ENCODE measurements at places on chromosomes 1 and 21. TPM values are rescaled to one million over a fixed set of nuclear protein-coding genes. Genes with fewer than 3 reads are reported as not detected.

NUP210L gene
- not detected for total RNA-seq

DNA sequence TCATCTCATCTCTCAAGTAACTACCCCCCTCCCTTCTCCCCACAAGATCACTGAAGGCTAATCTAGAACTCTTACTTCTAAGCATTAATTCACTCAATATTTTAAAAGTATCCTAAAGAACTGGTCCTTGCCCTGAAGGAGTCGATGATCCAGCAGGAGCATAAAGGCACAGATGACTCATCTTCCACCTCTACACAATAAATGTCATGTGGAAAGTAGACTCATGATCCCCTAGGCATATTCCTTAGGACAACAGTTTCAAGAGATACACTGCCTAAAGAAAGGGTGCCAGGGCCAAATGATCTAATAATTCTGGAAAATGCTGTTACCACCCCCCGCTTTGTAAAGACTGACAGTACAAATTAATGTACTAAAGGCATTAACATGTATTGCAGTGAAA lies 85.8 kb upstream of the DIRAS3 start:
- H3K4me3 ChIP-seq, result no peak overlapping the region
- H3K27me3 ChIP-seq, result no peaks in the 10 kb centered on the region
- no peak for DNase-seq
- 0 out of 2 replicates have a peak, but pooled peaks cover 3% of the 10 kb centered on the region for H3K4me1 ChIP-seq
- H3K36me3 ChIP-seq, result no peaks in the 10 kb centered on the region

- H3K27me3 ChIP-seq, result no peaks in the 10 kb centered on the region
- no peaks in the 10 kb centered on the region for H3K4me1 ChIP-seq
- H3K27ac ChIP-seq, result no peak overlapping the region
- DNase-seq, result no peak
- no peak overlapping the region for H3K4me3 ChIP-seq
Observed at GRCh38 chr21:32249511-32250280, 29.2 kb downstream of the MIS18A start.

DNA sequence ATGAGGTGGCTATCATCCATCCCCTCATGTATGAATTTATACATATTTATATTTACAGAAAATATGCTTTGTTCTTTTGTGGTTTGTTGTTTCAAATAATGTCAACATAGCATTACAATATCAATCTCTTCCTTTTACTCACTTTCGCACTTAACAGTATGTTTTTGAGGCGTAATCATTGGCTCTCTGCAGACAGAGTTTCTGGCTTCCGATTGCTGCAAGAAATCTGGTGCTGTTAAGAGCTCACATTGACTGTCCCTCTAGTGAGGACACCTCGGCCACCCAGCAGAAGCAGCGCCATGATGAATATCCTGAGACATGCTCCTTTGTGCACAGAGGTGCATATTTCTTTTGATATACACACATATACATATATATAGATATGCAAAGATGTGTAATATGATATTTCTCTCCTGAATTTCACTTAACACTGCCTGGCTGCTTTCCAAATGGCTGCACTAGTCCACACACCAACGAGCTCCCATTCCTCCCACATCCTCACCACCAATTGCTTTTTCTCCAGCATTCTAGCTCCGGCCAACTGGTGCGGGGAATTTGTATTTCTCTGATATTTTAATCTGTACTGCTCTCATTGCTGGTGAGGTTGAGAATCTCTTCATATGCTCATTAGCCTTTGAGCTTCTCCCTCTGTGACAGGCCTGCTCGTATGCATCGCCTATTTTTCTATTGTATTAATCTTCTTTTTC lies 248.4 kb downstream of the SIPA1L2 start:
- H3K27me3 ChIP-seq, result no peaks in the 10 kb centered on the region
- no peak overlapping the region for H3K27ac ChIP-seq
- H3K4me1 ChIP-seq, result 0 out of 2 replicates have a peak, but pooled peaks cover 3% of the 10 kb centered on the region

RGSL1 gene
- not detected for total RNA-seq

EVI5 gene
- 10.5 TPM for total RNA-seq

IL20 gene
- not detected for total RNA-seq

LAMC2 gene
- 7.4 TPM for total RNA-seq

DNA sequence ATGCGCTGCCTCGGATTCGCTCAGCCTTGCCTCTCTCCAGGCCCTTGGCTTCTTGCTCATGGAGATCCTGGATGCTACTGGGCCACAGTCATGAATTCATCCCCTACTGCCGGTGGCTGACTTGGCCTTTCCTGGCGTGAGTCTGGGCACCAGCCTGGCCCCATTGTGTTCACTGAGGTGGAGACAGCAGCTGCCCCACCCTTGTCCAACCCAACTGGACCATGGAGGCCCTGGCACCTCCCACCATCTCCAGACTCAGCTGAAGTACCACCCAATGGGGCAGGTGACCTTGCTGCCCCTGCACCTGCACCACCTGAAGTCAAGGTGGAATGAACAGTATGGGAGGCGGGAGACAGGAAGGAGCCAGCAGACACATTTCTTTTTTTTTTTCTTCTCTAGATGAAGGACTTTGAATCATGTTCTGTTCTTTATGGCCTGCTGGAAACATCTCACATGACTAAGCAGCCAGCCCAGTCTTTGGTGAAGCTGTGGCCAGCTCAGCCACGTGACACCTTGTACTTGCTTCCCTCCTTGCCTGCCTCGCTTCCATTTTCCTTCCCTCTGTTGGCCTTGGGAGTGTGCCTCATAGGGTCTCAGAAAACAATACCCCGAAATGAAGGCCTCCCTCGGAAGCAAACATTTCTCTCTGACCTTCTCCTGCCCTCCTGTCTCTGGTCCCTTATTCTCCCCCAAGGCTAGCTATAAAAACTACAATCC lies 3.8 kb upstream of the SLC30A2 start:
- no peak overlapping the region for H3K27ac ChIP-seq
- DNase-seq, result no peak
- peaks cover 40% of the 10 kb centered on the region for H3K27me3 ChIP-seq
- no peaks in the 10 kb centered on the region for H3K36me3 ChIP-seq
- no peak overlapping the region for H3K4me3 ChIP-seq
- H3K4me1 ChIP-seq, result no peaks in the 10 kb centered on the region

DNA sequence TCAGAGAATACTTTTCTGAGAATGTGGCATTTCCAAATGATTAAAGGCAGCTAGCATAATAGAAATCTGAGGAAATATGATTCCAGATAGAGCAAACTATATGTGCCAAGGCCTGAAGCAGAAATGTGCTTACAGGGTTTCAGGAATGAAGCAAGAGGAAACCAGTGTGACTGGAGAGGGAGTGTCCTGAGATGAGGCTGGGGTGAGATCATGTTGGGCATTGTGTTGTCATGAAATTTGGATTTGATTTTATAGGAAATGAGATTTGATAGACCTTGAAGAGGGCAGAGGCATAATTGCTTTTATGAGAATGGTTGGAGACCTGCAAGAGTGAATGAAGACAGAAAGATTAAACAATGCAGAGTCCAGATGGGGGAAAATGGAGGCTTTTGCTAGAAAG lies 338.1 kb upstream of the SNX7 start:
- no peak for DNase-seq
- H3K27me3 ChIP-seq, result no peaks in the 10 kb centered on the region
- H3K36me3 ChIP-seq, result no peaks in the 10 kb centered on the region
- H3K4me3 ChIP-seq, result no peak overlapping the region
- H3K27ac ChIP-seq, result no peak overlapping the region

PHTF1 gene
- 28.4 TPM for total RNA-seq

- H3K27ac ChIP-seq, result no peak overlapping the region
- no peaks in the 10 kb centered on the region for H3K27me3 ChIP-seq
- H3K4me1 ChIP-seq, result no peaks in the 10 kb centered on the region
- DNase-seq, result no peak
- 0 out of 2 replicates have a peak, but pooled peaks cover 2% of the 10 kb centered on the region for H3K36me3 ChIP-seq
Observed at GRCh38 chr1:175118375-175119367, 51.0 kb downstream of the TNN start.

UBR4 gene
- 131 TPM for total RNA-seq

GRCh38 chr1:153945131-153945794 lies 1.3 kb downstream of the DENND4B start:
- no peak for DNase-seq
- peak overlapping the region; percentile 82 for H3K4me3 ChIP-seq
- no peaks in the 10 kb centered on the region for H3K4me1 ChIP-seq
- H3K36me3 ChIP-seq, result peaks cover 11% of the 10 kb centered on the region
- H3K27me3 ChIP-seq, result no peaks in the 10 kb centered on the region

DNA sequence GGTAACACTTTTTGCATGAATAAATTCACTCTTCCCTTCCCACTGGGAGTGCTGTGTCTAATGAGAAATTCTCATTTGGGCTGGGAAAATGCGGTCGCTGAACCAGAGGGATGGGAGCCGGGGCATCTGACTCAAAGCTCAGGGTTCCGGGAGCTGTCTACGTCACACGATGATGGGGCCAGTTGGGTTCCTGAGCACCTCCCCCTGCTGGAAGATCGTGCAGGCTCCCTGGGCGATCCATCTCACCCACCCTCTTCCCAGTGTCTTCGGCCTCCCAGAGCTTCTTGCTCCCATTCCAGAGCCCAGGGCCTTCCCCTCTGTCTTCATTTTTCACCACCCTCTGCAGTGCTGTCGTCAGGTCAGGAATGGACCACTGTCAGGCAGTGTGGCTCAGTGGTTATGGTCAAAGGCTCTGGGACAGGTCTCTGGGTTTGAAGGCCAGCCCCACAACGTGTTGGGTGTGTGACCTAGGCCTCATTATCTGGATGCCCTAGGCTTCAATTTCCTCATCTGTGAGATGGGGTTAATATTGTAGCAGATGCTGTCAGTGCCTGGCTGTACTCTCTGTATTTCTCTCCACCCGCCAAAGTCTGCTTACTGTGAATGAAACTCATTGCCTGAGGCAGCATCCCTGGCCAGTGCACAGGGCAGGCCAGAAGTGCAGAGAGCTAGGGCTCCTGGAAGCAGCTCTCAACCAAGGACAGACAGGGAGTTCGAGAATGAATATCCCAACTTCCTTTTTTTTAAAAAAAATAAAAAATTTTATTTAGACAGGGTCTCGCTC lies 31.8 kb downstream of the IGSF21 start:
- H3K27ac ChIP-seq, result no peak overlapping the region
- peaks cover 4% of the 10 kb centered on the region for H3K36me3 ChIP-seq
- DNase-seq, result peak; percentile 44
- no peak overlapping the region for H3K4me3 ChIP-seq

ACTL8 gene
- total RNA-seq, result 0.26 TPM

UCHL5 gene
- 40.9 TPM for total RNA-seq

GRCh38 chr1:228512781-228513198 lies 25.6 kb downstream of the RNF187 start:
- no peaks in the 10 kb centered on the region for H3K36me3 ChIP-seq
- no peak for DNase-seq
- H3K27me3 ChIP-seq, result peaks cover 18% of the 10 kb centered on the region
- H3K27ac ChIP-seq, result no peak overlapping the region

GRCh38 chr1:101098907-101099306 lies 73.3 kb upstream of the DPH5 start:
- H3K4me3 ChIP-seq, result no peak overlapping the region
- no peak for DNase-seq
- H3K27me3 ChIP-seq, result no peaks in the 10 kb centered on the region
- H3K4me1 ChIP-seq, result no peaks in the 10 kb centered on the region
- no peak overlapping the region for H3K27ac ChIP-seq

DNA sequence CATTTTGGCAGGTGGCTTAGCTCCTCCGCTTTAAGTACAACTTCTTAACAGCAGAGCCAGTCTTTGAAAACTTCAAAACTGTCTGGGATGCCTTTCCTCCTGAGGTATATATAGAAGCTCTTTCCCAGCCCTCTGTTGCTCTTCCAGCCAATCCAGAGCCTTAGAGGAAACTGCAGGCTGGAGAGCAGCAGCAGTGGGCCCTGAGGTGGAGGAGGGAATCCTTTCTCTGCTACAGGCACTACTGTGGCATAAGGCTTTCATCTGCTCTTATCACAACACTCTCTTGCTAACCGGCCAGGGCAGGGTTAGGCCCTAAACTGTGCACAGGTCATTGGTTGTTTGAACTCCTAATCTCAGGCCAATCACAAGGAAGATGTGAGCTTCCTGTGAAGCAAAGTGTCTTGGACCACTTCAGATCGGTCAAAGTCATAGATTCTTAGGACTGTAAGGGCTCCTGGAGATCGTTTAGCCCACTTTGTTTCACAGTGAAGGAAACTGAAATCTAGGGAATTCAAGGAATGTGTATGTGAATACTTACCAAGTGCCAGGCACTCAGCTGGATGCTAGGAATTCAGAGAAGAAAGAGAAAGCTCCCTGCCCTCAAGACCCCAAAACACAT lies at the start of gene RGS5:
TSS of gene RGS5 (minus strand) at position 84 of the 619 bp plus-strand sequence. CDS start at position 3, 81 bp downstream.
- peak; percentile 73 for DNase-seq
- peak within 1 kb of the TSS; percentile 77 for H3K27ac ChIP-seq
- H3K36me3 ChIP-seq, result no peaks in the 10 kb centered on the region
- H3K27me3 ChIP-seq, result no peaks in the 10 kb centered on the region
- peaks cover 2% of the 10 kb centered on the region for H3K4me1 ChIP-seq
- peak within 1 kb of the TSS; percentile 71 for H3K4me3 ChIP-seq

DNA sequence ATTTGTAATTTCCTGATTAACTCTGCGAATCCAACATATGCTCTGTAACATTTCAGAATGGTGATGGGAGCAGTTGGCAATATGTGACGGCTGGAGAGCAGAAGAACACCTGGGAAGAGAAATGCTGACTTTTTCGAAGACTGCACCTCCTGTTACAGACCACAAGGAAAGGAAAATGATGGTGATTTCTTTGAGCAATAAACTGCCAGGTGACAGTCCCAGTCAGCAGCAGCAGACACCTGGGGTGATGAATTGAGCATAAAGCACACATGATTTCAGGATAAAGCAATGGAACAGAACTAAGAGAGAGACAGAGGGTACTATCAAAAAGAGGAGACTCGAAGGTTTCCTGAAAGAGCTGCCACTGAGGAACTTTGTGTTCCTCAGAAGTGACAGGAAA lies 528.6 kb downstream of the NEGR1 start:
- 0 out of 2 replicates have a peak, but pooled peaks cover 2% of the 10 kb centered on the region for H3K4me1 ChIP-seq
- H3K4me3 ChIP-seq, result no peak overlapping the region
- H3K36me3 ChIP-seq, result peaks cover 4% of the 10 kb centered on the region
- H3K27ac ChIP-seq, result no peak overlapping the region
- no peaks in the 10 kb centered on the region for H3K27me3 ChIP-seq

- H3K27me3 ChIP-seq, result no peaks in the 10 kb centered on the region
- no peaks in the 10 kb centered on the region for H3K36me3 ChIP-seq
- no peak for DNase-seq
- no peaks in the 10 kb centered on the region for H3K4me1 ChIP-seq
- H3K27ac ChIP-seq, result no peak overlapping the region
Observed at GRCh38 chr1:115495625-115496024, 146.1 kb upstream of the VANGL1 start.

GRCh38 chr1:150144606-150145005 lies 5.1 kb upstream of the PLEKHO1 start:
- no peaks in the 10 kb centered on the region for H3K36me3 ChIP-seq
- no peak overlapping the region for H3K27ac ChIP-seq
- H3K4me3 ChIP-seq, result no peak overlapping the region

- H3K27me3 ChIP-seq, result no peaks in the 10 kb centered on the region
- DNase-seq, result no peak
- peaks cover 15% of the 10 kb centered on the region for H3K36me3 ChIP-seq
- H3K4me3 ChIP-seq, result no peak overlapping the region
- H3K27ac ChIP-seq, result no peak overlapping the region
- H3K4me1 ChIP-seq, result no peaks in the 10 kb centered on the region
Observed at GRCh38 chr1:88917321-88918025, 26.1 kb upstream of the GTF2B start.

GRCh38 chr1:108199201-108199691 lies 897 bp downstream of the SLC25A24 start:
- 0 out of 2 replicates have a peak, but pooled peaks cover 2% of the 10 kb centered on the region for H3K27me3 ChIP-seq
- H3K27ac ChIP-seq, result no peak overlapping the region
- no peak for DNase-seq
- peaks cover 7% of the 10 kb centered on the region for H3K4me1 ChIP-seq

PAPPA2 gene
- total RNA-seq, result 0.81 TPM
